Stimulated activated memory B cell treated with anti-CD40 and anti-IgM and Interleukin-4, amounts not matched to agents 10 μg/mL and 1 μg/mL and 100 μg/mL, for 72 hours (primary cell): ENCODE measurements at places on chromosomes 16 and 17.

GRCh38 chr16:20744922-20745440, 3.4 kb upstream of the THUMPD1 start:
- no peak for ATAC-seq

- ATAC-seq = no peak
Measured at GRCh38 chr16:11498683-11499082, 88.0 kb downstream of the LITAF start.

- ATAC-seq = no peak
Measured at GRCh38 chr17:76378548-76379274, 5.7 kb upstream of the SPHK1 start.

DNA sequence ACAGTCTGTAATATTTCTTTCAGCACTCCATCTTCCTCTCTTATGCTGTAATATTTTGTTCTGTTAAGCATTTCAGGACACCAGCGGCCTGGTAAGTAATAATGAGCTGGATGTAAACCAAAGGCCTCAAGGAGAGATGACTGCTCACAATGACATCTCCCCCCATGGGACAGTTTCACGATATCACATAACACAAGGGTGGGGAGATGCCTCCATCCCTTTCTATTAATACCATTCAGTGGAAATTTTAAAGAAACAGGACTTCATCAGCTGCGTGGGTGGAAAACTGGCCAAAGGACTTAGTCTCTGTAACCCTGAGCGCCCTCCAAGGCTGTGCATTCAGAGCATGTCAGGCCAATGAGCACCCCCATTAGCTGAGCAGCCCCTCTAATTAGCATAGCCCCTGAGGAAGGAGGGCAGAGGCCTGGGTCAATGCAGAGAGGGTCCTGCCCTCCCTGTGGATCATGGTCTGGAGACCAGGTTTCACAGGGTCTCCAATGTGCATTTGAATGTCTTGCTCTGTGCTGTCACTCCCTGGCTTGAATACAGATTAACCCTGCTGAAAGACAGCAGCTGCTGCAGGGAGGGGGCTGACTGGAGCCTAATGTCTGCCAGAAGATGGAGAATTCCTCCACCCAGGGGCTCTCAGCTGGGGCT, 156.4 kb downstream of the HS3ST2 start:
- no peak for ATAC-seq

GRCh38 chr16:63005356-63005755, 969.1 kb upstream of the CDH8 start:
- ATAC-seq = no peak

- no peak for ATAC-seq
Measured at GRCh38 chr17:73684183-73684582, 39.9 kb upstream of the SDK2 start.

GRCh38 chr17:45784741-45785479, 790 bp downstream of the CRHR1 start:
- peak; percentile 10 for ATAC-seq

- no peak for ATAC-seq
Measured at GRCh38 chr17:51046514-51047384, 73.9 kb downstream of the SPAG9 start.

DNA sequence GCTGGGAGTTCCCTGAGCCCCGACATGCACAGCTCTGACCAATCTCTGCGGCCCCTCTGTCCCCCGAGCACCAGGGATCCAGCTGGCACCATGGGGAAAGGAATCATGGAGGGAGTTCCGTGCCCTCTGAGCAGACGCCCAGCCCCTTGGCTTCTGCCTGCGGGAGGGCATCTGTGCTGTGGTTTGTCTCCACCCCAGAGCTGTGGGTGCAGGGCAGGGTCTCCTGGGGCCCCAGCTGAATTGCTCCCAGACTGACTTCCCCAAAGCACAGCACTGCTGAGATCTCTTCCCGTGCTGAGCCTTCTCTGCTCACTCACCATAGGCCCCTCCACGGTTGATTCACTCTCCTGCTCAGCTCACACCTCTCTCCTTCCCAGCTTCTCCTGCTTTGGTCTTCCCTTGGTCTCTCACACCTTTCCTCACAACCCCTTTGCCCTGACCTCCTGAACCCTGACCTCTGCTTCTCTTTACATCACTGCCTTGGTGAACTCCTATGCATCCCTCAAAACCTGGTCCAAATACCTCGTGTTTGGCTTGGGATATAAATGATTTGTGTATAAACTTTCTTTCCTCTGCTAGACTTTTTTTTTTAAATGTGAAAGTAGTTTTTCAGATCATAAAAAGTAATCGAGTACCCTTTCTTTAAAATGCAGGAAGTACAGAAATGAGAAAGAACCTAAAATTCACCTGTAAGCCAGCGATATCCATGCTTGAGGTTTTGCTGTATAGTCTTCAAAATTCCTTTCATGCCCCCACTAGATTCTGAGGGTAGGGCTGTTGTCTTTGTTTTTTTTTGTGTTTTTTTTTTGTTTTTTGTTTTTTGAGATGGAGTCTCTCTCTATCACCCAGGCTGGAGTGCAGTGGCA, 265.3 kb downstream of the SEC14L1 start:
- ATAC-seq = peak; percentile 73

DNA sequence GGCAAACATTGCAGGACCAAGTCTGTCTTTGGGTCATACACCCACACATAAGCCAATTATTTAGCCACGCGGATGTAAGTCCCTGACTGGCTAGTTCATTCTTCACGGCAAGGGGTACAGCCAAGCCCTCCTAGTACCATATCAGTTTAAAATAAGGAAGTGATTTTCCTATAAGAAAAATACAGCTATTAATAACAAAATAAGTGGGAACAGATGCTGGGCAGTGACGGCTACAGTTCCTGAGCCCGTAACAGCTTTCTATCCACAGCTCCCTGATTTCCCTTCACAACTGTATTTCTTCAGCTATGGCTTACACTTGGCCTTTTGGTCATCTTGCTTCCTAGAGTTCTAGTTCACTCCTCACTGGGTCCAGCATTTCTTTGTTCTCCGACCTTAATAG, 542.4 kb upstream of the C16orf82 start:
- ATAC-seq = no peak

- ATAC-seq = no peak
Measured at GRCh38 chr17:46122486-46122871, 70.8 kb downstream of the KANSL1 start.
